ENCODE measurements at places on chromosomes 5 and 9. TPM values are rescaled to one million over a fixed set of nuclear protein-coding genes. Genes with fewer than 3 reads are reported as not detected.

Gene TLR4
- total RNA-seq, result 89.1 TPM

Gene OR2V2
- not detected for total RNA-seq

Gene CDO1
- 151 TPM for total RNA-seq

Gene MINAR2
- total RNA-seq, result not detected

Gene SELENOP
- total RNA-seq, result 1,212 TPM

DNA sequence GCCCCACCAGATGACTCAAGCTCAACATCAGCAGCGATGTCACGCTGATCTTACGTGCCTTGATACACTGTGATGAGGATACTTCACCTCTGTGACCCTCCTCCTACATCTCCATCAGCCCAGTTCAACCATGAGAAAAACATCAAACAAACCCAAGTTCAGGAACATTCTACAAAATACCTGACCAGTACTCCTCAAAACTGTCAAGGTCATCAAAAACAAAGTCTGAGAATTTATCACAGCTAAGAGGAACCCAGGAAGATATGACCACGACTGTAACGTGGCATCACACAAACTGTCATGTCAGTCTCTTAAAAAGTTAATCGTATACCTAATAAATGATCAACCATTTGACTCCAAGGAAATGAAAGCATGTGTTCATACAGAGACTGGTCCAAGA is 90.8 kb downstream of the COL23A1 start:
- no peak for DNase-seq

GRCh38 chr5:14913096-14913495 is 41.5 kb upstream of the ANKH start:
- DNase-seq, result no peak

DNA sequence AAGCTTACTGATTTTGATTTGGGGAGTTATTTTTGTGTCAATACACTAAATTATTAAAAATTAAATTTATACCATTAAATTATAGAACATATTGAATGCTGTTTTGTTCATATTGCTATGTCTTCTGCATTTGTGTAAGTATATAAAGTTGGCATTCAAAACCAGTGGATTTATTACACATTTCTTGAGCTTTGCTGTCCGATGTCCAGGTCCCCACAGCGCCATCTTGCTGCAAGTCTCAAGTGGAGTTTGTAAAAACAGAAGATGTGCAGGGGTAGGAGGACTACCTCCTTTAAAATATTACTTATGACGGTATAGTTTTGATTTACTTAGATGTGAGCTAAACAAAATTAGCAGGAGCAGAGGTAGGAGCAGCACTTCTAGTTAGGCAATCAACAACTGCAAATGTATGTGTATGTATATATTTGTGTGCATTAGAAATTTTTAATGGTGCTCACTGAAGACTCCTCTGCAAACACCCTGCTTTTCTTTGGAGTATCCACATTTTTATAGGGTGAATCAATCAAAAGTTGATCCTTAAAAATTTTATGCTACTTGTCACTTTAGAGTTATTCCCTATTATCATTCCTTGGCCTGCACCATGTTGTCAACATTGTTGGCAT is 37.4 kb downstream of the CPEB4 start:
- DNase-seq, result no peak

- no peak for DNase-seq
Measured at GRCh38 chr5:14879937-14880589, 8.5 kb upstream of the ANKH start.

GRCh38 chr9:128185979-128186965 is 5.1 kb downstream of the CIZ1 start:
- DNase-seq, result no peak

DNA sequence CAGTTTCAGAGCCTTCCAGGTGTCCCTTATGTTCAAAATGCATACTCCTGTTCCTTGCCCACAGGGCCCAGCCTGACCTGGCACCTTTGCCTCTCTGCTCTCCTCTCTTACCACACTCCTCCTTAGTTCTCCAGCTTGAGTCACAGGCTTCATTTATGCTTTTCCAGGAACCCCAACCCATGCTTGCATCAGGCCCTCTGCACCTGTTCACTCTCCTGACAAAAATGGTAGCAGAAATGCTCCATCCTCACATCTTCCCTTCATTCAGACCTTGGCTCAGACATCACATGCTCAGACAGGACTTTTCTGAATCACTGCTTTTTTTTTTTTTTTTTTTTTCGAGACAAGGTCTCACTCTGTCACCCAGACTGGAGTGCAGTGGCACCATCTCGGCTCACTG is 15.1 kb upstream of the RNF145 start:
- no peak for DNase-seq

- peak; percentile 35 for DNase-seq
Measured at GRCh38 chr9:136679431-136679941, 7.8 kb downstream of the AGPAT2 start.

- DNase-seq, result no peak
Measured at GRCh38 chr5:41852293-41852692, 17.9 kb downstream of the OXCT1 start.

GRCh38 chr5:131252824-131253171 is 11.1 kb upstream of the CDC42SE2 start:
- DNase-seq, result no peak

GRCh38 chr9:21833090-21833801 is 30.8 kb downstream of the MTAP start:
- DNase-seq, result no peak
